ENCODE measurements at places on chromosomes 16 and 17. TPM values are rescaled to one million over a fixed set of nuclear protein-coding genes. Genes with fewer than 3 reads are reported as not detected.
A peak's percentile ranks its signal among the peaks of the same experiment; 100 is the strongest.

The TBC1D3I gene
- not detected for total RNA-seq

DNA sequence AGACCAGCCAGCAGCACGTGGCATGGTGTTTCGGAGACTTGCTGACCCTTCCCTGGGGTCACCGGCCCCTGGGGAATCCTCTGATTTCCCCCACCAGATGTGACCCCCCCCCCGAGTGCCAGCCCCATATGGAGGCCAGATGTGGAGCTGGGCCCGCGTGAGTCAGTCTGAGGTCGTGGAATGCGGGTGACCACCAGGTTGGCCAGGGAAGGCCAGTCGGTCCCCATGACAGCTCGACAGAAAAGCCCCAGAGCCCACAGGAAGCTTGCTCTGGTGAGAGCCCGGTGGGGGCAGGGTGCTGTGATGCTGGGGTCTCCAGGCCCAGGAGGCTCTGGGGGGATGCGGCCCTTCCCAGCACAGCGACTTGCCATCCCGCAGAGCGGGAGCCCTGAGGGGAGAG, 209.0 kb downstream of the NTN1 start:
- DNase-seq, result no peak
- H3K27ac ChIP-seq, result no peak overlapping the region
- no peak overlapping the region for H3K4me3 ChIP-seq
- no peaks in the 10 kb centered on the region for H3K36me3 ChIP-seq

- no peak for DNase-seq
- H3K4me1 ChIP-seq, result no peaks in the 10 kb centered on the region
- H3K36me3 ChIP-seq, result no peaks in the 10 kb centered on the region
- no peak overlapping the region for H3K4me3 ChIP-seq
- no peaks in the 10 kb centered on the region for H3K27me3 ChIP-seq
Observed at GRCh38 chr17:56257075-56257474, 103.8 kb downstream of the ANKFN1 start.

- no peak overlapping the region for H3K4me3 ChIP-seq
- H3K4me1 ChIP-seq, result no peaks in the 10 kb centered on the region
- no peak overlapping the region for H3K27ac ChIP-seq
- H3K27me3 ChIP-seq, result no peaks in the 10 kb centered on the region
- DNase-seq, result no peak
Observed at GRCh38 chr17:71313866-71314265, 807.0 kb upstream of the SOX9 start.

DNA sequence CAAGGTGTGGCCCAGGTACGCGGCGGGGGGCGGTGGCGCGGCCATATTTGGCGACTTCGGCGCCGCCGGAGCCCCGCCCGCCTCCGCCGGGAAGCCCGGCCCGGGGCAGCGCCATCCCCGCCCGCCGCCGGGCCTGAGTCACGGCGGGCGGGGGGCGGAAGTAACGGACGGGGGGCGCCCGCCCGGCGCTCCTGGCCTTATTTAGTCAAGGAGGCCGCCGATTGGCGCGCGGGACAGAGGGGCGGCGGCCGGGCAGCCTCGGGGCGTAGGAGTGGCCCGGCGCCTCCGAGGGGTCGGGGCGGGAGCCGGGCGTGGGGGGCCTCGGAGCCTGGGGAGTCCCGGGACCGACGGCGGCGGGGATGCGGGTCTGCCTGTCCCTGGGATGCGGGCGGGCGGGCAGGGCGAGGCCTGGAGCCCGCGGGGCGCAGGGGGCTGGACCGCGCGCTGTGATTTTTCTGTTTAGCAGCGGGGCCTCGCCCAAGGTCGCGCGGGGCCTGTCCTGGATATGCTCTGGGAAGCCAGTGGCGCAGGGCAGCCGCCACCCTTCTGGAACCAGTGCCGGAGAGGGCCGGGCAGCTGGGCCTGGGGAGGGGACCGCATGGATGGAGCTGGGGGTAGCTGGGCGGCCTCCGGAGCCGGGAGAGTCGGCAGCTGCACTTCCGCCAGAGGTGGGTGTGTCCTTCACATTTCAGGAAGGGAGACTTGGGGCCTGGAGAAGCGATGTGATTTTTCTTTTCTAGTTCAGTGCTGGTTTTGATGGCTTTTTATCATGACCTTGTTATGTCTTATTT, 2.3 kb upstream of the ACTG1 start:
- H3K27me3 ChIP-seq, result no peaks in the 10 kb centered on the region
- H3K36me3 ChIP-seq, result peaks cover 23% of the 10 kb centered on the region
- peak overlapping the region; percentile 99 for H3K27ac ChIP-seq
- peaks cover 45% of the 10 kb centered on the region for H3K4me1 ChIP-seq
- DNase-seq, result peak; percentile 95

DNA sequence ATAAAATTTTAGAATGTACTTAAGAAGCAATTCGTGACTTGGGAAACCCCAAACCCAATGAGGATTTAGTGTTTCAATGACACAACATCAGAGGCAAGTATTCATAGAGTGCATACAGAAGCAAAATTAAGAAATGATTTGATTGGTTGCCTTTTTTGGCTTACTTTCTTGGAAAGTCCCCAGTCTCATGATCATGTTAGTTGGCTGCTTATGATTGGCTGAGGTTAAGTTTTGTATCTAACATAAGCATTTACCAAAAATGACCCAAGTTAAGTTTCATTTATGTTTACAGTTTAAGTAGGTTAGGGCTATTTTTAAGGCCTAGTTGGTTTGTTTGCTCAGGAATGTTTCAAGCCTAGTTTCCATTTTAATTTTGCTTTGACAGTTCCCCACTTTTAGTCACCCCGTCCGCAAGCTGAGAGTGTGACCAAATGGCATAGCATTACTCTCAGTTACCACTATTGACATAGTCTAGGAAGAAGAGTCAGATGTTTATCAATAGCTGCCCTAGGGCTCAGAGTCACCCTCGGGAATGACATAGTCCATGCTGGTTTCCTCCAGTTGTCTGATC, 36.2 kb downstream of the DGKE start:
- DNase-seq, result no peak
- H3K4me1 ChIP-seq, result peaks cover 10% of the 10 kb centered on the region
- H3K27ac ChIP-seq, result no peak overlapping the region

- H3K27me3 ChIP-seq, result peaks cover 4% of the 10 kb centered on the region
- no peaks in the 10 kb centered on the region for H3K4me1 ChIP-seq
- H3K27ac ChIP-seq, result no peak overlapping the region
- H3K36me3 ChIP-seq, result no peaks in the 10 kb centered on the region
Observed at GRCh38 chr16:87133112-87133850, 183.9 kb downstream of the C16orf95 start.

DNA sequence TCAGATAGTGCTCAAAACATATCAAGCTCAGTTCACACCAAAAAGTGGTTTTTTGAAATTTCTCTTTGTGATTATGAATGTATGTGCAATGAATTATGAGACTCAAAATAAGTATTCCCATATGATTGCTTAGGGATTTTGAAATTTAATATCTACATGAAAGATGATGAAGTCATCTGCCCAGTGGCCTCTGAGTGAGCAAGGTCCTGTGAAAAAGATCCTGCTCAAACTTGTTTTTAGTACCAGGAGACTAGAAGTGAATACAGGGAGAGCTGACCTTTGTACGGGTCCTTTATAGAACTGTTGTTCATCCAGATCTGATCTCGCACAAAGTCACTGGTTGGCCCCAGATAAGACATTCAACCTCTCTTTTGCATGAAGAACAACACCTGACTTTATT, 151.9 kb upstream of the MAF start:
- no peak overlapping the region for H3K27ac ChIP-seq
- no peaks in the 10 kb centered on the region for H3K4me1 ChIP-seq
- DNase-seq, result no peak
- H3K36me3 ChIP-seq, result no peaks in the 10 kb centered on the region

The ATP2C2 gene
- not detected for total RNA-seq

The GPR142 gene
- not detected for total RNA-seq

DNA sequence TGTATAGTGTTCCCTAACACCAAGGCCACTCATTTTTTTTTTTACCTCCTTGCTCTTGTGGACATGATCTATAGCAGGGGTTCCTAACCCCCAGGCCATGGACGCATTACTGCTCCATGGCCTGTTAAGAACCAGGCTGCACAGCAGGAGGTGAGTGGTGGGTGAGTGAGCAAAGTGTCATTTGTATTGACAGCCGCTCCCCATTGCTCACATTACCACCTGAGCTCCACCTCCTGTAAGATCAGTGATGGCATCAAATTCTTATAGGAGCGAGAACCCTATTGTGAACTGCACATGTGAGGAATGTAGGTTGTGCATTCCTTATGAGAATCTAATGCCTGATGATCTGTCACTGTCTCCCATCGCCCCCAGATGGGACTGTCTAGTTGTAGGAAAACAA, 342.0 kb downstream of the SOX9 start:
- H3K4me1 ChIP-seq, result no peaks in the 10 kb centered on the region
- no peaks in the 10 kb centered on the region for H3K36me3 ChIP-seq
- H3K27ac ChIP-seq, result no peak overlapping the region
- DNase-seq, result no peak

The CIBAR2 gene
- not detected for total RNA-seq

DNA sequence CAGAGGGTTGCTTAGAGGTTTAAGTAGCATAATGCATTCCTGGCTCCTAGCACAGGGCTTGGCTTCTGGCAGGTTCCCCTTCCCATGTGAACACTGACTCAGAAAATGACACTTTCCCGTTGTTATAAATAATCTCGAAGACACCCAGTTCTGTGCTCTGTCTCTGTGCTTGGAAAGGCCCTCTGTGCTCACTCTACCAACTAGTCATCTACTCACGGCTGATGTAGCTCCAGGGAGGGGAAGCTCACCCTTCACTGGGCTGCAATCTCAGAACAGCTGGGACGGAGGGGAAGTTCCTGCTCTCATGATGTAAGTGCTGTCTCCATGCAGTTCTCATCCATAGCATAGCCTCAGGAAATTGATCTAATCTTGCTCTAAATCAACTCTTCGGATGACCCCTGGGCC, 230.5 kb upstream of the ASIC2 start:
- H3K27ac ChIP-seq, result no peak overlapping the region
- H3K4me1 ChIP-seq, result peaks cover 7% of the 10 kb centered on the region
- no peaks in the 10 kb centered on the region for H3K36me3 ChIP-seq
- H3K27me3 ChIP-seq, result no peaks in the 10 kb centered on the region

The NDRG4 gene
- total RNA-seq, result 21.0 TPM

The TNK1 gene
- 2.1 TPM for total RNA-seq

The GEMIN4 gene
- 11.4 TPM for total RNA-seq

The CMTM2 gene
- total RNA-seq, result not detected

DNA sequence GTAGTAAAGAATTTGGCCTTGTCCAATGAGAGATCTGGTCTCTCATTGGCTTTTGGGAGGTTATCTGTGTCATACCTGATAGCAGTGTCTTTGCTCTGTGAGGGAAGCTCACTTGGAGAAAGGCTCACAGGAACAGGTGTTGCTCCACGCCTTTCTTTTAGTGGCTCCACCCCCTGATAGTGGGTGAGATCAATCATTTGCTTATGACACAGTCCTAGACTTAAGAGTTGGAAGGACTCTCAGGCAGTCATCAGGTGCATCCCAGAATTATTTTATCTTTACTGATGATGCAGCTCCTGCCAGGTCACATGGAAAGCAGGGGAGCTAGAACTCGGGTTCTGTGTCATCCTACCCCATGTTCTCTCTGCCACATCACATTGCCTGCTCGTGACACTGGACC, 59.3 kb downstream of the CENPV start:
- no peak overlapping the region for H3K27ac ChIP-seq
- no peaks in the 10 kb centered on the region for H3K4me1 ChIP-seq
- no peaks in the 10 kb centered on the region for H3K36me3 ChIP-seq
- H3K27me3 ChIP-seq, result no peaks in the 10 kb centered on the region
- no peak overlapping the region for H3K4me3 ChIP-seq

The HASPIN gene
- total RNA-seq, result 0.83 TPM

DNA sequence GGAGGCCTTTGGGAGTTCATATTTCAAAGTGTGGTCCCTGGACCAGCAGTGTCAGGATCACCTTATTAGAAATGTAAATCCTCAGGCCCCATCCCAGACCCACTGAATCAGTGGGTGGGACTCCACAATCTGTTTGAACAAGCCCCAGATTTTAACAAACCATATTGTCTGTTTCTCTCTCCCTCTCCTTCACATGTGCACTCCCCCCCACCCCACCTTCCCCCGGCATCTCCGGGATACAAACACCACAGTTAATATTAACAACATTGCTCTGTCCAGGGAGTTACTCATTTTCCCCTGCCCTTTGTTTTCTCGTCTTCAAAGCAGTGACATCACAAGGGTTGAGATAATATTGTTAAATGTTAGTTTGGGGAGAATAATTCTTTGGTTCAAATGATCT, 127.3 kb downstream of the KATNIP start:
- H3K4me3 ChIP-seq, result no peak overlapping the region
- H3K27me3 ChIP-seq, result no peaks in the 10 kb centered on the region
- H3K4me1 ChIP-seq, result no peaks in the 10 kb centered on the region
- DNase-seq, result no peak
- peaks cover 8% of the 10 kb centered on the region for H3K36me3 ChIP-seq

The TVP23A gene
- 0.71 TPM for total RNA-seq

DNA sequence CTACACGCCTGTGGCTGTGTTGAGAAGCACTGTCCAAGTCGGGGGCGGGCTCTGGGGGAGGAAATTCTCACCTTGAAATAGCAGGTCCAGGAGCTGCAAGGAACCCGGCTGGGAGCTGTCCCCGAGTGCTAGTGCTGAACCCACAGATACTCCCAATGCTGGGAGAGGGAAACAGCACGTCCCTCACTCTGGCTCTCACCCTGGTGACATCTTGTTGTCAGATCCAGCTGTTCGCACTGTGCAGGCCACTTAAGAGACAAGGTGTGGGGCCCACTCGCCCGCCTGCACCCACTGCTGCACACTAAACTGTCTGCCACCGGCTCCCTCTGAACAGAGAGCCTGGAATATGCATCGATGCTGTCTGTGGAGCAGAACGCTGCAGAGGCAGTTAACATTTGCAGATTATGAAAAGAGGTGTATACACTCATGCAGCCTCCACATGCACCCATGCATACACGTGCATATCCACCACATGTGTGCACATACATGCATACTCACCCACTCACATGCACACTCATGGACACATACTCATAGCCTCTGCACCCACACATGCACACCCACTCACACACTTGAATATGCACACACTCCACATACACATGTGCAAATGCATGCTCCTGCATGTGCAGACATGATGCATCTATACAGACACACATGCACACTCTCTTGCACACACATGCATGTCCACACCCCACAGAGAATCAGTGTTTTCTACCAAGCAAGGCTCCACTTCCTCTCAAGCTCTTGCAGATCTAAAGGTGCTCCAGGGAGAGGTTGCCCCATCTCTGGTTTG, 42.0 kb downstream of the MGAT5B start:
- H3K4me3 ChIP-seq, result no peak overlapping the region
- no peak overlapping the region for H3K27ac ChIP-seq
- no peak for DNase-seq
- H3K36me3 ChIP-seq, result no peaks in the 10 kb centered on the region
- H3K27me3 ChIP-seq, result no peaks in the 10 kb centered on the region

GRCh38 chr17:29807520-29808361, 122.3 kb downstream of the SSH2 start:
- H3K4me1 ChIP-seq, result no peaks in the 10 kb centered on the region
- no peaks in the 10 kb centered on the region for H3K36me3 ChIP-seq
- no peak overlapping the region for H3K27ac ChIP-seq
- no peak for DNase-seq
- H3K4me3 ChIP-seq, result no peak overlapping the region

DNA sequence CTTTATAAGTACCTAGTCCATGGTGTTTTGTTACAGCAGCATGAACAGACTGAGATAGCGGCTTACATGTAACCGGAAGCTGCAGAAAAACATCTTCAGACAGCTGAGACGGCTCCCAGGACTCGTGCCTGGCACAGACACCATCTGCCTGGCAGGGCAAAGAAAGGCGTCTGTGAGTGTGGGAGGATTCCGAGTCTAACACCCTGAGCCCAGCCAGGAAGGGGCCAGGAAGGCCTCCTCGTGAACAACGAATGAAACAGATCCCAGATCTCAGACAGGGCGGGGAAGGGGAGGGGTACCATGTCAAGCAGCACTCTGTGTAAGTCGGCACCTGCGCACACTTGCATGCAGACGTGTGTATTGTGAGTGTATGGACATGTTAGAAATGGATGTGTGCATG, 4.4 kb upstream of the CSNK1D start:
- H3K4me3 ChIP-seq, result no peak overlapping the region
- H3K36me3 ChIP-seq, result no peaks in the 10 kb centered on the region
- no peak overlapping the region for H3K27ac ChIP-seq
- DNase-seq, result no peak
- H3K4me1 ChIP-seq, result no peaks in the 10 kb centered on the region
